NCI-H187 treated with DMSO at 0.1 percent for 48 hours (cell line): ENCODE measurements at places on chromosomes 11 and 22.

- DNase-seq = no peak
Observed at GRCh38 chr11:34240150-34240494, 117.7 kb downstream of the ABTB2 start.

DNA sequence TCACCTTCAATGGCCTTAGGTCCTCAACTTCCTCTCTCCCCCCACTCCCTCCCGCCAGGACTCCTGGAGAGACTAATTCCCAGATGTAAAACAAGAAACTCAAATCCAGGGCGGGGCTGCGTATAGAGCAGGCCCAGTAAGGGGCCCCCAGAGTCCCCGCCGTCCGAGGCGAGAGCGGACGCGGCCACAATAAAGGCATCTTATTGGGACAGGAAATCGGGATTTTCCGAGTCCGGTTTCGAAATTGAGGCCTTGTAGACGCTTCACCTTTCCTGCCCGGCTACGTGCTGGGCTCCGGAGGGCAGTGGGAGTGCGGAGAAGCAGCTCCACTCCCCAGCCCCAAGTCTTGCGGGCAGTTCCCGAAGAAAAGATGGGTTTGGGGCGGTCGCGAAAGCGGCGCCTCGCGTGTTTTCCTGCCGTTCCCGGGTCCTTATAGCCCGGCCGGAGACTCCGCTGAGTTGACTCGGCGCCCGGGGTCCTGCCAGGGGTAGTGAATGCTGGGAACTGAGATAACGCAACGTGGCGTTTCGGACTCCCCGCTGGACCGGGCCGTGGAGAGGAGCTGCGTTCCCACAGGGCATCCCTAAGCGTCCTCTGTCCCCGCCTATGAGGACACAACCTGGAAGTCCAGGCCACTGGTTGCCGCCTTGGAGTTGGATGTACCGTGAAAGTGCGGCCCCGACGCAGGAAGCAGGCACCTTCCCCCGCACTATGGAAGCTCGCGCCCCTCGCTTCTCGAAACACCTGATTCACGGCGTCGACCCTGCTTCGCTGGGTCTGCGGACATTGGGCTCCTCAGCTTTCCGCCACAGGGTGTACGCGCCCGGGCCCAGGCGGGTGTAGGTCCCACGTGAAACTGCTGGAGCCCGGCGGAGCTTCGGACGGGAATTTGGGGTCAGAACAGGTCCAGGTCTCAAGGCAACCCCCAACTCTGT lies 4.8 kb upstream of the CHRM1 start:
- DNase-seq = no peak

DNA sequence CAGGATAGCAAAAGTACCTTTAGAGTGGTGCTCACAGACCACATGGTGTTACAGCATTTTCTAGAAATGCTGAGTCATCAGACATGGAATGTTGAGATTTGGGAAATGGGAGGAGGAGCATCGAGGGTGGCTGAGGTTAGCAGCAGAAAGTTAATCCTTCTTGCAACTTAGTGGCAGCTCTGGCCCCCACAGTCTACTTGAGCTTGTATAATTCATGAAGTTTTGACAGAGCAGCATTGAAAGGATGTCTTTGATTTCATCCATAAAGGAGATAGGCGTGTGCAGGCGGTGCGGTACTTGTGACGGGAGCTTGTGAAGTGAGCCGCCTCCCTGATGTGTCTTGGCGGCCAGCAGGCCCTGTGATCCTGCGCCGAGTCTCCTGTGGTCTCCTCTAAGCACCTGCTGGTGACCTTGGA lies 330.5 kb downstream of the TBC1D22A start:
- no peak for DNase-seq

DNA sequence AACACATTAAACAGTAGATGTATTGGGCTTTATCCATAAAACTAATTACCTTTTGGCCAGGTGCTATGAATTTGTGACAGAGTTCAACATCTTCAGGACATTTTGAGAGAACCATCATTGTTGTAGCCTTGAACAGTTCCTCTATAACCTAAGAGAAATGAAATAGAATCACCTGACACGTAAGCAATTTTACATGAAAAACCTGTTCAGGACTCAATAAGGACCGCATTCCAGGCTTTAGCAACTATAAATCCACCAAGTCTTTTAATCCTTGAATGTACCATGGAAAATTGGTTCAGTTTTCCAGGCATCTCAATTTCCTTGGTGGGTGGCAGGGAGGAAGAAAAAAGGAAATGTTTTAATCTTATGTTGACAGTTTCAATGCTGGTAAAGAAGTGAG lies 60.9 kb upstream of the GAB2 start:
- no peak for DNase-seq

DNA sequence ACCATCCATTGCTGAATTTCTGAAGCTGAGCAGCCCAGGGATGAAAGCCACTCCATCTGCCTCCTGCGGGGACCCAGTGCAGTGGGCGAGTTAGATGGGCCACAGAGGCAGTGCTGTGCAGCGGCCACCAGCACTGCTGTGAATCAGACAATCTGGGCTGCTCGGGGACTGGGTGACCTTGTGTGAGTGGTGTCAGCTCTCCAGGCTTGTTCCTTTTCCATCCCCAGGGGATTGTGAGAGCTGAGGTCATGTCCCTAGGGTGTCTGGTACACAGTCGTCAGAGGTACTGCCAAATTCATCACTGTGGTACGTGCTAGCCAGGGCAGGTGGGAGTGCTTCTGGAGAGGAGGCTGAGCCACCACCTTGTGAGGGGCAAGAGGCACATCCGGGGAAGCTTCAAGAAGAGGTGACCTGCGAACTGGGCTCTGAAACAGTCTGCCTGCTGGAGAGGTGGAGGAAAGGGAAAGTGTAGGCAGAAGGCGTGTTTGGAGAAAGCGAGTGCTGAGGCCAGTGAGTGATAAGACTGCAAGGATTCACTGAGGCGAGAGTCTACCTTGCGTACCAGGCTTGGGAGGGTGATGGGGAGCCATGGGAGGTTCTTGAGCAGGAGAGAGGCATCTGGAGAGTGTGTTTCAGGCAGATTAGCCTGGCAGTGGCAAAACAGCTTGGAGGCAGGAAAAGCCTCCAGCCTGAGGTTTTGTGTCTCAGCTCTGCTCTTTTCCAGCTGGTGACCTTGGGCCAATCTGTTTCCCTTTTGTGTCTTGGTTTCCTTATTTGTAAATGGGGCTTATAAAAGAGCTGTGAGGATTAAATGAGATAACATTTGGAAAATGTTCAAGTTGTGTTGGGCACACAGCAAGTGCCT lies 22.7 kb downstream of the CACNA1I start:
- no peak for DNase-seq

- DNase-seq = no peak
Observed at GRCh38 chr11:117259417-117259816, 26.9 kb downstream of the RNF214 start.

DNA sequence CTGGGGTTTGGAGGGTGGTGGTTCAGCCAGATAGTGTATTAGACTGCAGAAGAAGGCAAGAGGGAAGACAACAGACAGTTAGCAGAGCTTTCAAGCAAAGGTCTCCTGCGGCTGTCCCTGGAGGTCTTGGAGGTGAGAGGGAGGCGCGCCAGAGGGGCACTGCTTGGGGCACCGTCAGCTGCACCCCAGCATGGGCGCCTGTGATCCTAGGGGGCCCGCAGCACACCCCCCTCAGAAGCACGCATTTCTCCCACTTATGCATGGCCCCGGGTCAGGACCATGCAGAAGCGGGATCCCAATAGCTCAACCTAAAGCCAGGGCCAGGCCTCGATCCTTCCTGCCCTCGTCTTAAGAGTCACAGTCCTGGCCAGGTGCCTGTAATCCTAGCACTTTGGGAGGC lies 26.5 kb downstream of the FGF4 start:
- DNase-seq = no peak

DNA sequence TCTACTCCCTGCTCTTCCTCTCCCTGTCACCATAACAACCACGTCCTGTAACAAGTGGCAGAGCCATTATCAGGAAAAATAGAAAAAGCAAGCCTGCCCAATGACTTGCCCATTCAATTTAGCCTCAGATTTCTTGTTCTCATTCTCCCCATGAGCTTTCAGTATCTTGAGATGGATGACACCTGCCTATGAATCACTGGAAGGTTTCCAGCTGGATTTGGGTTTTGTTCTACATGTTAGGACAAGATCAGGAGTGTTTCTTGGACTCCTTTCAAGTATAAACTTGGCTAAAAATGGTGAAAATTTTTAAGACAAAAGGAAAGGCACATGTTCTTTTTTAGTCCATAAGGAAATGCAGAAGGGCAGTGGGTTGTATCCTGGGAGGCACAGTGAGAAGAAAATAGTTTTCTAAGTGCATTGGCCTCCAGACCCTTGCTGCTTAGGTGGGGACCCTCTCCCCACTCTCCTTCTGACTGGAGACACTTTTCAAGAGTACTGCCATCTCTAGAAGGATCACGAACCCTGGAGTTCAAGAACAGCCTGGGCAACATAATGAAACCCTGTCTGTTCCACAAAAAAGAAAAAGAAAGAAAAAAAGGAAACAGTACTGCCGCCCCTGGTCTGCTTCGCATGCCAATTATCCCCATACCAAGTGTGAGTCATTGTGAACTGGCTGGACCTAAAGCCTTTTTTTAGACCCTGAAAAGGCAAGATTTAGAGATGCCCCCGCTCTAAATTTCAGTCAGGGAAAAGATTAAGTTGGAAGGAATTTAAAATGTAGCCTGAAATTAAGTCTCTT lies 51.0 kb downstream of the MTNR1B start:
- DNase-seq = peak; percentile 22

DNA sequence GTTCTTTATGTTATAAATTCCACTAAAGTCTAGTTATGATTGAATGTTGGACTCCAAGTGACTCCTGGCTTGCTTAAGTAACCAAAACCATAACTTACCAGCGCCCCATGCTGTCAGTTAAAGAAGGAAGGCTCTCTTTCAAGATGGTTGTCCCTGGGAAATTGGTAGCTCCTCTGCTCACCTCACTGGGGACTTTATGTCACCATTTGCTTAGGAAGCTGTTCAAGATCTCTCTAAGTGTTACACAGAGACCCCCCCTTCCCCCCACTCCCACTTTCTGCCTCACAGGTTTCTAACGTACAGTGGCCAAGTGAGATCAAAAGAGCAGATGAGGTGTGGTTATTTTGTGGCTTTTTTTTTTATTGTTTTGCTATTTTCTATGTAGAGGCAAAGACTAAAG lies 301.8 kb downstream of the AASDHPPT start:
- DNase-seq = no peak

GRCh38 chr22:49925525-49926128 lies 7.2 kb downstream of the CRELD2 start:
- no peak for DNase-seq

DNA sequence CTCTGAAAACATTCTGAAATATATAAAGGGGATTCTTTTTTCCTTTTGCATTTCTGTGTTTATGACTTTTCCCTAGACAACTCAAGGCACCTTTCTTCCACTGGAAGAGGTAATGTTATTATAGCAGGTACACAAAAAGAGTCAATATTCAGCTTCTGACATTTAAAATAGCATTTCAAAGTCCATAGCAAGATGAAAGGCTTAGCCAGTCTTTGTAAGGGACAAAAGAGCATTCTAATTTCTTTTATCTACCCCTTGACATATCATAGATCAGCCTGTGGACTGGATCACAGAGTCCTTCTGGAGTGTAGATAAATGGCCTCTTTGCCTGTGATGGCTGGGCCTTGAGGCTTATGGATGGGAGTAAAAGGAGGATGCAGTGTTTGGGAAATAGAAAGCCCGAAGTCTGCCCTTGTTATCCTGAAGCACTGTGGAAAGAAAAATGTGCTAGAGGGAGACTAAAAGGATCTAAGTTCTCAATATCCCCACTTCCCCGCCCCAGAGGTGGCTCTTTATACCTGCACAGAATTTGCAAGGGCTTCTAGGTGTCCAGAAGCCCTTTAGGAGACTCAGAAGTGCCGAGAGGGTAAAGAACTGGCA lies 1.6 kb upstream of the HEPACAM start:
- no peak for DNase-seq

DNA sequence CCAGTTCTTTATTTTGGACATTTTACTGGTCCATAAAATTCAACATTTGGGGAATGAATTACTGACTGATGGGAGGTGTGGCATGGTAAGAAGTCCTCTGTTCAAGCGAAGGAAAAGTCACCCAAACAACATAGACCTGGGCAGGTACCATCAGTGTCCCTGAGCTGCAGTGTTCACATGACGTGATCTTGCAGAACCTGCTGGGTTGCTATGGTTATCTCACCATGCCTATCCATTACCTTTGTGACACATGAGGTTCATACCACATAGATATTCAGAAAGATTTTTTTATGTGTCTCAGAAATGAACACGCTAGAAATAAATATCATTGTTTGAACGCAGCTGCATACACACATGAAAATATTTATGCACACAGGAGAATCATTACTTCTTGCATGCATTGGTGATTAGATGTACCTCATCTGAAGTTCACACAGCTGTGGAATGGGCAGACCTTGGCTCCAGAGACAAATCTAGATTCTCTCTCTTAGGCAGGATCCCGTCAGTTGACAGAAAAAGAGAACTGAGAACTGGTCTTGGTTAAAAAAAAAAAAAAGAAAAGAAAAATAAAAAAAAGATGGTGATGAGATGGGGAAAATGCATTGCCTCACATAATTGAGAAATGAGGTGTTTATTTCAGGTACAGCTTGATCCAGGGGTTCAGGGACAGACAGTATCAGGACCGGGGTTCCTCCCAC lies 21.4 kb upstream of the RCN1 start:
- DNase-seq = no peak

- no peak for DNase-seq
Observed at GRCh38 chr11:44813401-44813800, 86.6 kb downstream of the TSPAN18 start.

DNA sequence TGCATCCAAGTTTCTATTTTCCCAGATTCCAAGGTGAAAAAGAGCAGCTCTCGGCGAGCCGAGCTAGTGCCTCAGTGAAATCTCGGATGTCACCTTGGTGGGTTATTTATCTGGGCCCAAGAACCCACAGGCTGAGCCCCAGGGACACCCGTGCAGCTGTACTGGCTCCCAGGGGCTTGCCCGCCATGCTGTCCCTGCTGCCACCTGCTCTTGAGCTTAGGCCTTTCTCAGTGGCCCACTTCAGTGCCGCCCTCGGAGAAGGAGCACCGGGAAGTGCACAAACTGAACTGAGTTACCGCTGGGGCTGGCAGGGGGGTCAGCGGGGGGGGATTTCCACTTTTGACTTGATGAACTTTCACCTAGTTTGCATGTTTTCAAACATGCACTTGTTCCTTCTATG lies 27.9 kb downstream of the CPT1A start:
- no peak for DNase-seq

DNA sequence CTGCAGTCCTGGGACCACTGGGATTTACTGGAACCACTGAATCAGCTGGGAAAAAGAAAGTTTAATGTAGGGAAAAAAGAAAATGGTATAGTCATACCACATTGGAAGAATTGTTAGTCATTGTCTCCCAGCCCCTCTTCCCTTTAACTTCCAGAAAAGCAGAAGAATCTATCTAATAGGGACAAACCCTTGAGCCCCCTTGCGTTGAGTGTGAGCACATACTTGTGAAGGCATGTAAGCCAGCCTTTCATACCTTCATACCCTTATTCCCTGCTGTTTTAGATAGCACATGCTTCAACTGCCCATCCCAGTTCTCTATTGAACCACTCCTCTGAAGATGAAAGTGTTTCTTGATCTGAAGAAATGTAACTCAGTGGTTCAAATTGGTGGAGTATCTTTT lies 6.6 kb downstream of the TREH start:
- DNase-seq = no peak

DNA sequence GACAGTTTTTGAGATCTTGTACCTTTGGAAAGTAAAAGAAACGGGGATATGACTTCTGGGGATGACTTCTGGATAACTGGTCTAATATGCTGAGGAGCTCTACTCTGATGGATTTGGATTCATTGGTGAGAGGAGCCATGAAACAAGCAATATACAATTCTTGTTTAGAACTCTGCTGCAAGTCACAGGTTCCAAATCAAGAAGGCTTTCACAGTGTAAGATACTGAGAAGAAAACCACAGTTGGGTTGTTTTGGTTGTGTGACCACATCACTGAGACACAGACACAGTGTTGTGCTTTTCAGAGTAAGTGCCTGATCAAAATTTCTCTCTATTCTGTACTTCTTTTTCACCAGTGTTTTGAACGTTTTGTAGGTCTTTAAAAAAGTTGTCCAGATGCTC lies 13.1 kb upstream of the UCP2 start:
- DNase-seq = no peak
